Right lobe of liver (tissue), 6 donors: ENCODE measurements at places on chromosomes 16 and 17. TPM values are rescaled to one million over a fixed set of nuclear protein-coding genes. Genes with fewer than 3 reads are reported as not detected.

DNA sequence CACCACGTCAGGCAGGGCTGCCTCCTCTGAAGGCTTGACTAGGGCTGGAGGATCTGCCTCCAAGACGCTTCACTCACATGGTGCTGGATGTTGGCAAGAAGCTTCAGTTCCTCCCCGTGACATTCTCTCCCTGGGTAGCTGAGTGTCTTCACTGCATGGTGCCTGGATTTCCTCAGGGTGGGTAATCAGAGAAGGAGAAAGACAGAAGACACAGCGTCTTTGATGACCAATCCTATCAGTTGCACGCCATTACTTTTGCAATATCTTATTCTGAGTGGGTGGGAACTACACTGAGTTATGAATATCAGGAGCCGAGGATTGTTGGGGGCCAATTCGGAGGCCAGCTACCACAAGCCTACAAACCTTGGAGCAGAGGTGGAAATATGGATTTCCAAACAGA lies 139.7 kb downstream of the SHISA6 start:
- no peaks in the 10 kb centered on the region for H3K27me3 ChIP-seq
- no peak overlapping the region for H3K27ac ChIP-seq
- H3K36me3 ChIP-seq: no peaks in the 10 kb centered on the region
- no peaks in the 10 kb centered on the region for H3K4me1 ChIP-seq
- DNase-seq: no peak

The PRDM7 gene
- not detected for total RNA-seq

The NACA2 gene
- not detected for total RNA-seq

GRCh38 chr16:12422233-12422632 lies 381.5 kb downstream of the CPPED1 start:
- no peak for DNase-seq
- no peaks in the 10 kb centered on the region for H3K27me3 ChIP-seq
- H3K36me3 ChIP-seq: no peaks in the 10 kb centered on the region
- no peak overlapping the region for H3K4me3 ChIP-seq
- H3K27ac ChIP-seq: no peak overlapping the region

GRCh38 chr17:56751145-56751738 lies 82.5 kb downstream of the C17orf67 start:
- no peaks in the 10 kb centered on the region for H3K4me1 ChIP-seq
- no peak overlapping the region for H3K4me3 ChIP-seq
- no peaks in the 10 kb centered on the region for H3K27me3 ChIP-seq
- no peaks in the 10 kb centered on the region for H3K36me3 ChIP-seq
- no peak for DNase-seq

The HP gene
- 58,242 TPM for total RNA-seq

DNA sequence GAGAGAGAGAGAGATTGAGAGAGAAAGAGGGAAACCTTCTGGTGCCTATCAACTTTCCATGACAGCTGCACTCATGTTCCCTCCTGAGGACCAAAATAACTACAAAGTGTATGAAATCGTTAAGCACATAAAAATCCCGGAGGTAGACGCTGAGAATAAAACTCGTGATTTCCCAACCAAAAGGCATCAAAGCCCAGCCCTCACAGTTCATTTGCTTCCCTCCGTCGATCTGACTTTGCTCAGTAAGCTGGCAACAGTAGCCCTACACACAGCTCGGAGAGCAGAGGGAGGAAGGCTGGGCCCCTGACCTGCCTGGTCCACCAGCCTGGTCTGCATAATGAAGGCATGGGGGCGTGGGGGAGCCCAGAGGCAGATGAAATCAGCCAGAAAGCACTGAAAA lies 273.9 kb upstream of the ZFHX3 start:
- no peak overlapping the region for H3K4me3 ChIP-seq
- H3K27me3 ChIP-seq: no peaks in the 10 kb centered on the region
- no peaks in the 10 kb centered on the region for H3K36me3 ChIP-seq

The ZNF423 gene
- 1.2 TPM for total RNA-seq

GRCh38 chr17:56502120-56502654 lies 91.3 kb upstream of the NOG start:
- no peaks in the 10 kb centered on the region for H3K4me1 ChIP-seq
- no peaks in the 10 kb centered on the region for H3K27me3 ChIP-seq
- DNase-seq: no peak
- no peak overlapping the region for H3K4me3 ChIP-seq
- no peak overlapping the region for H3K27ac ChIP-seq

DNA sequence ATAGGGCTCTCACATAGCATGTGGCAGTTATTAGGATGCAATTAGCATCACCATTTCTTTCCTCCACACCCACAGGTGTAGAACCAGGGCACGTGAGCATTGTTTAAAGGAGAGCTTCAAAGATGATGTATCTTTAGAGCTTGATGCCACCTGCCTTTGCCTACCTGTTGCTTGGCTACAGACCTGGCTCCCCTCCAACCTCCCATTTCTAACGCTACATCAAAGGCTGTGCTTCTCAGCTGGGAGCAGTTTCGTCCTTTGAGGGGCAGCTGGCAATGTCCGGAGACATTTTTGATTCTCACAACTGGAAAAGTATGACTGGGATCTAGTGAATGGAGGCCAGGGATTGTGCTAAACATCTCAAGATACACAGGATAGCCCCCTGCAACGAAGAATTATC lies 78.5 kb upstream of the CLEC3A start:
- no peak overlapping the region for H3K27ac ChIP-seq
- H3K27me3 ChIP-seq: no peaks in the 10 kb centered on the region
- no peak overlapping the region for H3K4me3 ChIP-seq
- no peaks in the 10 kb centered on the region for H3K36me3 ChIP-seq

The AOC3 gene
- total RNA-seq: 5.2 TPM

- DNase-seq: no peak
- H3K4me3 ChIP-seq: peak overlapping the region; percentile 71
- H3K4me1 ChIP-seq: peaks cover 32% of the 10 kb centered on the region
- H3K27me3 ChIP-seq: no peaks in the 10 kb centered on the region
- H3K36me3 ChIP-seq: no peaks in the 10 kb centered on the region
Measured at GRCh38 chr17:81400996-81401722, 5.9 kb downstream of the BAHCC1 start.

The FOXF1 gene
- total RNA-seq: 0.58 TPM

- no peaks in the 10 kb centered on the region for H3K36me3 ChIP-seq
- no peak for DNase-seq
- peaks cover 30% of the 10 kb centered on the region for H3K4me1 ChIP-seq
- no peaks in the 10 kb centered on the region for H3K27me3 ChIP-seq
- peak overlapping the region; percentile 31 for H3K27ac ChIP-seq
Measured at GRCh38 chr16:11100239-11100750, 155.7 kb downstream of the SOCS1 start.

DNA sequence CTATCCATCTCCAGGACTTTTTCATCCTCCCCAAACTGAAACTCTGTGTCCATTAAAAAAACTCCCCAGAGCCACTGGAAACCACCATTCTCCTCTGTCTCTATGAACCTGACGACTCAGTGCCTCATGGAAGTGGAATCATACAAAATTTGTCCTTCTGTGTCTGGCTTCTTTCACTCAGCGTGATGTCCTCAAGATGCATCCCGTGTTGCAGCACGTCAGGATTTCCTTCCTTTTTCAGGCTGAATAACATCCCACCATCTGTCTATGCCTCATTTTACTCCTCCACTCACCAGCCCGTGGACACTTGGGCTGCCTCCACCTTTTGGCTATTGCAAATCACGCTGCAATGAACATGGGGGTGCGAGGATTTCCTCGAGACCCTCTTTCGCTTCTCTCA lies 12.6 kb upstream of the ALDH3A1 start:
- H3K27ac ChIP-seq: no peak overlapping the region

GRCh38 chr16:86101897-86102157 lies 202.9 kb downstream of the IRF8 start:
- no peak overlapping the region for H3K4me3 ChIP-seq
- H3K27ac ChIP-seq: no peak overlapping the region
- H3K36me3 ChIP-seq: no peaks in the 10 kb centered on the region
- DNase-seq: no peak
- no peaks in the 10 kb centered on the region for H3K27me3 ChIP-seq
- H3K4me1 ChIP-seq: no peaks in the 10 kb centered on the region

DNA sequence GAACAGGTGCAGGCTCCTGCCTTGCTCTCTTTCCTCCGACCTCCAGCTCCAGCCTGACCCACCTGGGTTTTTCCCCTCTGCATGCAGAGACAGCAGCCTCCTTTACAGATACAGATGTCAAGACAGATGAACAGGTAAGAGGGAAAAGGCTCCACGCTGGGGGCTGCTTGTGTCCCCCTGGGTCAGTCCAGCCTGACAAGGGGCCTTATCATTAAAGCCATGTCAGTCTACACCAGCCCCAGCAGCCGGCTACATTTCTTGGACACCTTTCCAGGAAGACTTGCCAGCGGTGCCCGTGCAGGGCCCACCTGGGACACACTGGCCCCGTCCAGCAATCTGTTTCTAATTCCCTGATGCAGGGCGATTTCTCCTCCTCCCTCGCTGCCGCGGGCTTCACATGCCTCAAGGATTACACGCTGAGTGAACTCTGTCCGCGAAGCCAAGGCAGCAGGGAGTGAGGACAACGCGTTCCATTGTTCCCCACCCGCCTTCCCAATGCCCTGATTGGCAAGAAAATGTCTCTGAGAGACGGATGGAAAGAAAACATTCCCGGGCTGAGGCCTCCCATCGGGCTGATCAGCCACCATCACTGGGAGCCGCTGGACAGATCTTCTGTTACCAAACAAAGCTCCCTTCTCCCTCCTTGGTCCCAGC lies 184.7 kb downstream of the C16orf95 start:
- no peaks in the 10 kb centered on the region for H3K27me3 ChIP-seq
- no peak for DNase-seq
- no peaks in the 10 kb centered on the region for H3K36me3 ChIP-seq

- no peak overlapping the region for H3K27ac ChIP-seq
- no peaks in the 10 kb centered on the region for H3K27me3 ChIP-seq
- no peak for DNase-seq
- H3K4me3 ChIP-seq: no peak overlapping the region
Measured at GRCh38 chr17:1774390-1775176, 12.7 kb downstream of the SERPINF1 start.

GRCh38 chr16:14372471-14372870 lies 257.6 kb downstream of the PARN start:
- no peak for DNase-seq
- no peaks in the 10 kb centered on the region for H3K36me3 ChIP-seq
- no peak overlapping the region for H3K27ac ChIP-seq
- no peaks in the 10 kb centered on the region for H3K27me3 ChIP-seq
- H3K4me1 ChIP-seq: no peaks in the 10 kb centered on the region

- no peak for DNase-seq
- no peak overlapping the region for H3K4me3 ChIP-seq
- no peaks in the 10 kb centered on the region for H3K27me3 ChIP-seq
- H3K4me1 ChIP-seq: peaks cover 12% of the 10 kb centered on the region
- H3K27ac ChIP-seq: no peak overlapping the region
- no peaks in the 10 kb centered on the region for H3K36me3 ChIP-seq
Measured at GRCh38 chr17:39576187-39576586, 31.5 kb downstream of the NEUROD2 start.

- H3K27ac ChIP-seq: no peak overlapping the region
- no peaks in the 10 kb centered on the region for H3K4me1 ChIP-seq
- no peak for DNase-seq
- no peaks in the 10 kb centered on the region for H3K36me3 ChIP-seq
- no peak overlapping the region for H3K4me3 ChIP-seq
- no peaks in the 10 kb centered on the region for H3K27me3 ChIP-seq
Measured at GRCh38 chr16:23141500-23141899, 7.8 kb downstream of the USP31 start.
